ENCODE measurements at places on chromosomes 13 and 19.

DNA sequence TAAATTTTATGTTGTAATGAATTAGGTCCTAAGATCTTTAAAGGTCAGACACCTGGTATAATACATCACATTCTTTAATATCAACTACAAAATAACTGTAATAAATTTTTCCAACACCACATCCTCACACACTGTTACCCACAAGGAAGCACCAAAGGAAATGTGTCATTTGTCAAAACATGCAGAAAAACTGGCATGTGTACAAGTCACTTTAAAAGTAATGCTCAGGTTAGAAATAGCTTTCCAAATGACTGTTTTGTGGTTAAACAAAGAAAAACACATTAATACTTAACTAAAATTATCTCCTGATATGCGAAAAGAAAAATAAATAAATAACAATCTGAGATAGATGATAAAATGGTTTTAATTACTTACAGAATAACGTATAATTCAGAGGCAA, 74.7 kb downstream of the MZT1 start:
- DNase-seq = no peak

GRCh38 chr19:5926641-5927440, 12.8 kb downstream of the CAPS start:
- DNase-seq = peak; percentile 77

DNA sequence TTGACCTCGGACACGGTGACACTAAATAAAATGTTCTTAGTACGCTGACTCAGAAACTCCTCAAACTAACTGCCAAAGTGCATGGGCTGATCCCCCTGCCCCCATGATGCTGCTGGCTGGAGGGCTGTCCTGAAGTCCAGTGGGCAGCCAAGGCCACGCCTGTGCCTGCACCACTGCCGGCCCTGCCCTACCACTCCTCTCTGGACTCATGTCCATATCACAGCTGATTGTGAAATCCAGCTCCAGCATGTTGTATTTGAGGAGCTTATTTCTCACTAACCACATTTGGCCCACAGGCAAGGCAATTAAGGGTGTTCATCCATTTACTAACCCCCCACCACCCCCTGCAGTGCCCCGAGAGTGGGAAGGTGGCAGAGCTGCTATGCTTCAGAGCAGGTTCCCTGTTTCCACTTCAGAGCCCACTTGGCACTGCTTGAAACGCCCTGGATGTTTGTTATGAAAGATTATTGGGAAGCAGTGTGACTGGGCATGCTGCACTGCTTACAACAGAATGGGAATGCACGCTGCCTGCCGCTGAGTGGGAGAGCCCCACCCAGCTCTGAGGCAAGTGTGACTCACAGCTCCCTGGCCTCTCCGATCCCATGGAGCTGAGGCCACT, 114.0 kb downstream of the UQCRFS1 start:
- no peak for DNase-seq

DNA sequence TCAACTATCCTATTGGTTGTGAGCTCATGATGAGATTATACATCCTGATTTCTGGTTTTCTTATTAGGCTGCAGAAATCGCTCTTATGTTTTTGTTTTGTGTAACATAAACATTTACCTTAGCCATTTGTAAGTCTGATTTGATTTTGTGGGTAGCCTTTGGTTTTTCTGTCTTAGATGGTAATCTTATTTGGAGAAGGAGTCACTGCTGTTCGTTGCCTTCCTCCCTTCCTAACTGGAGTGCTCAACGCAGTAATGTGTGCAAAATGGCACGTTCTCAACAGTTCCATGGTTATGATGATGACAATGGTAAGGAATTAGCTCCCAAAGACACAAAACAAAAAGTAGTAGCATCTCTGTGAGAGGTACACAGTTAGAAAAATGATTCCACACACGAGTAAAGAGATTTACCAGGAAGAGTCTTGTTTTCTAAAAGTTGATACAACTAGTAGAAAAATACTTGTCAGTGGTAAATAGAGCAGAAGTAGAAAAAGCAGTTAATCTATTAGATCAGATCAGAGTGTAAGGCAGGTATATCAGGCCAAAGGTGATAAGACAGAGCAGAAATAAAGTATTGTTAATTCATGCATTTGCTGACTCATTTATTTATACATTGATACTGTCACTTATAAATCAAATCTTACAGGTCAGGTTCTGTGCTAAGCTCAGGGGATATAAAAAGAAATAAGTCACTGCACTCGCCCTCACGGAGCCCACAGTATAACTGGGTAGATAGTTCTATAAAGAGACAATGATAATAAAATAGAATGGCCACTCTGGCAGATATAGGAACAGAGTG, 270.0 kb downstream of the NALCN start:
- DNase-seq = no peak

DNA sequence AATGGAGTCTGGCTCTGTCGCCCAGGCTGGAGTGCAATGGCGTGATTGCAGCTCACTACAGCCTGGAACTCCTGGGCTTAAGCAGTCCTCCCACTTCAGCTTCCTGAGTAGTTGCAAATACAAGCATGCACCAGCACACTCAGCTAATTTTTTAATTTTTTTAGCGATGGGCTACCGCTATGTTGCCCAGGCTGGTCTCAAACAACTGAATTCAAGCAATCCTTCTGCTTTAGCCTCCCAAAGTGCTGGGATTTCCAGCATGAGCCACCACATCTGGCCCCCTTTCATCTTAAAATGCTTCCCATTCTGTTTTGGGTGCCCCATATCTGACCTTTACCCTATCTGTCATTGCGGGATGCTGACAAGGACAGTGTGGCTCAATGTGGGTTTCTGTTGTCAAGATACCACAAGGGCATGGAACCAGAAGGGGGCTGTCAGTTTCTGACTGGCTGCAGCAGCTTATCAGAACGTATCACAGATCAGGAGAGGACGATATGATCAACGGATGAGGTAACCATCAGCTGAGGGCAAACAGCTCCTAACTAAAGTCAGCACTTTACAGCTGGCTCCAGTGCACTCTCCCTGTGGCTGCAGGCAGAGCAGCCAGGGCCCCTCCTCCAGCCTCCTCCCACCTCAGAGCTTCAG, 32.4 kb downstream of the GPR42 start:
- DNase-seq = no peak

- DNase-seq = no peak
Measured at GRCh38 chr13:80055847-80056246, 285.1 kb downstream of the SPRY2 start.

- peak; percentile 96 for DNase-seq
Measured at GRCh38 chr19:8526345-8527091, 12.6 kb upstream of the ZNF414 start.

DNA sequence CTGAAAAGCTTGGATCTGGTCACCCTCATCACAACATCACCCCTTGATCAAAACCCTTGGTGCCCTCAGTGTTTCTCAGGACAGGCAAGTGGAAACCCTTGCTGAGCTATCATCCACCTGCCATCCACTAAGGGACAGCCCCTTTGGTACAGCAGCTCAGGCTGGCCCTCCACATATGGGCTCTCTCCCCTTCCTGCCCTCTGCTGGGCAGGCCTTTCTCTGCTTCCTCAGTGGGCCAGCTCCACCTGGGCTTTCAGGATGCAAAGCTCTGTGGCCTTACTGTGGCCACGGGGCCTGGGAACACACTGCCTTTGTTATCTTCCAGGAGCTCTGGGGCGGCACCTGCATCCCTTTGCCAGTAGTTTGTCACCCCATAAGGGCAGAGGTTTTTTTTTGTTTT, 4.9 kb downstream of the SUGP1 start:
- DNase-seq = no peak

GRCh38 chr13:58850161-58850560, 1218.6 kb downstream of the PCDH17 start:
- no peak for DNase-seq

- no peak for DNase-seq
Measured at GRCh38 chr19:13838435-13839129, 38.4 kb upstream of the NANOS3 start.

DNA sequence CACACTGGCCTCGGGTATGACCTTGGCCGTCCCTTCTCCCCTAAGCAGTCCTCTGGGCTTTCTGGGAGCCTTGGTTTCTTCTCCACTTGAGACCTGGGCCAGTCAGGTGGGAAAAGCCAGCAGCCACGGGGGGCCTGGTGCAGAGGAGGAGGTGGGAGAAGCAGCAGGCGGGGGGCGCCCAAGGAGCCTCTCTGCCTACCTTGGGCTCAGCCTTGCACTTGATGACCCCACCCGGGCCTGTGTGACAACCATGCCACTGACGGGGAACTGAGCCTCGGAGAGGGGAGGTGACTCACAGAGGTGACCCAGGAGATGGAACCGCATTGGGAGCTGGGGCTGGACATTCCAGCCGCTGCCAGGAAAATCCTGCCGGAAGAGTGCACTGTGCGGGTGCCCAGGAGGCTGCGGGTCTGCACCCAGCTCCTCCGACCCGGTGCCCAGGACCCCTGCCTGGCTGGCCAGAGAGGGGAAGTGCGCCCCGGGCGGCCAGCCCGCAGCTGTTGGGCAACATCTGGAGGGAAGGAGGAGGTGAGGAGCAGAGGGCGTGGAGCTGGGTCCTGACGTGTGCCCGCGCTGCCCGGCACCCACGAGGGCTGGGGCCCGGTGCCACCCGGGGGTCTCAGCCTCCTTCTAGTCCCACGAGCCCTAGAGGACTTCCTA, 23.4 kb upstream of the SLC7A10 start:
- no peak for DNase-seq

DNA sequence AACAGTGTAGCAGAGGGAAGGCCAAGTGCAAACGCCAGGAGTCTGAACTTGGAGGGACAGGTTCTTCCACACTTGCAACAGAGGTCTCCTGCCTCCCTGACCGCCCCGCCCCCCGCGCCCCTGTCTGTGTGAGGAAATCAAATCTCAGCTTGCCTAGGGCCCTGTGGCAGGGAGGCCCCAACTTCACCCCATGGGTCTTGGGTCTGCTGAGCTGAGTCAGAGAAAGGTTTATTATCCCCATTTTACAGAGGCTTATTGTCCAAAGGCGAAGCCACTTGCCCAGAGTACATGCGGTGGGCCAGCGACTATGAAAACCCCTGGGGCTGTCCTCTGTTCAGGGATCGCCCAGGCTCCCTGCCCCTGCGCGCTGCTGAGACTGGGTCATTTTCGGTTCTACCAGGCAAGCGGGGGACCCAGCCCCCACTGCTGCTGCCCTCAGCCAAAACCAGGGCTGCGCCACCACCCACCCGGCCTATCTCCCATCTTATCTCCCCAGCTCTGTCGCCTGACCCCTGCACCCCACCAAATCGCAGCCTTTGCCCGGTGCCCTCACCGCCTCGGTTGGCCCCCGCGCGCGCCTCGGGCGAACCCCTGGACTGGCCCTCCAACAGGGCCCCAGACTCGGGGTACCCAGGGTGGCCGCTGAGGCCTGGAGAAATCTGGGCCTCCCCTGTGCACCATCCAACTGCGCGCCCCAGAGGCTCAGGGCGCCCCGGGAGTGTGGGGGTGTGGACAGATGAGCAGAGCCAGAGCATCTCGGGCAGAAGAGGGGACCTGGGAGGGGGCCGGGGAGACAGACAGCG, 850 bp upstream of the CERS4 start:
- no peak for DNase-seq

GRCh38 chr19:6065685-6066374, 44.5 kb downstream of the RFX2 start:
- DNase-seq = peak; percentile 71

DNA sequence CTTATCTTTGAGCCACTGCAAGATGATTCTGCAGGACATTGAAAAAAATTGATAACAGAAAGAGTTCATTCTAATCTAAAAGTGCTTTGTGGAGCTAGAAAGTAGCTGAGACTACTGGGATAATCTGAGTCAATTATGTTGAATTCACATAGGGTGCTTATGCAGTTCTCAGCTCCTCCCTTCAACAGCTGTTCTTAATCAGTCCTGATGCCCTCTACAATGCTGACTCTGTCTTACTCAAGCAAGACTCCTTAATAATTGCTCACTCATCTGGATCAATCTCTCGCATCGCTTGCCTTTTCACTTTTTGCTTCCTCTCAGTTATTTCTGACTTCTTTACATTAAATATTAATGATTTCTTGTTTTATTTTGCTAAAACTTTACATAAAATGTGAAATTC, 182.1 kb downstream of the PCDH17 start:
- no peak for DNase-seq

DNA sequence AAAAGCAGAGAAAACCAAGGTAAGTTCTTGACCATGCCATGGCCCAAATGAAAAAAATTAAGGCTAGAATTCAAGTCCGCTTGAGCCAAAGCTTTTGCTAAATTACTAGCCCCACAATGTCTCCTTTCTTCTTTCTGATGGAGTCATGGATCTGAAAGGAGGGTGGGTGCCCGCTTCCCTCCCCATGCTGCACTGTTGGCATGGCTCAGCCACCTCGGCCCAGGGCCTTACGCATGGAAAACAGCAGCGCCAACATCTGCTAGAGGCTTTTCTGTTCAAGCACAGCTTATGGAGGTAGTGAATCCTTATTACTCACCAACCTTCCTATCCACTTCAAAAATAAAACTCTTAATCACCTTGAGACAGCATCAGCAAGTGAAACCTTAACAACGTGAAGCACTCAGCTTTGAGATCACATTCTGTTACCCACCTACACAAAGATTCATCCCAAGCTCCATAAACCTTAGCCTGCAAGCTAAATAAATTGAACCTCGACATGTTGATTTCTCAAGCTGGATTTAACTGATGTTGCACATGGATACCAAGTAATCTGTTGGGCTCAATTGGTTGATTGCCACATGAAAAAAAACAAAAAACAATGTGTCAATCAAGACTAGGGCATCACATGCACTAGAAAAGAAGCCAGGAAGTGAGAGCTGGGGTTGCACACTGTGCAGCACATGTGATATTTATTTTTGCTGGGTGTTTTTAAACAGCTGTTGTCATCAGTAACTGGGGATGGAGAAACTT, 43.4 kb downstream of the TPT1 start:
- no peak for DNase-seq

- DNase-seq = no peak
Measured at GRCh38 chr19:16737911-16738310, 18.3 kb downstream of the NWD1 start.

DNA sequence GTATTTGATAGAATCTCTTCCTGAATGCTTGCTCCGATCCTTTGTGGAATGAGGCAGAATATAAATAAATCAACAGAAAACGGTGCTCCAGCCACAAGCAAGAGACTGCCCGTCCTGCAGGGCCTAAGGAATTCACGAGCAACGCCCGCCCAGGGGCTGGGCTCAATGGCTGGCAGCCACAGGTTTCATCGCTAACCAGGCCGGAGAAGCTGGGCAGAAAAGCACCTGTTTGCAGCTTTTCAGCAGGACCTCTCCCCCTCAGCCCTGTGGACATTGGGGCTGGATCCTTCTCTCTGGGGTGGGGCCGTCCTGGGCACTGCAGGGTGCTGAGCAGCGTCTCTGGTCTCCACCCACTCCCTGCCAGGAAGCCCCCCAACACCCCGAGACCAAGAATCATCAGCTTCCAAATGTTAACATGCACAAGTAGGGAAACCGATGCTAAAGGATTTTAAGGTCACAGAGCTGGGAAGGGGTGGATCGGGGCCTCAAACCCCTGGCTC, 102.5 kb downstream of the GADD45B start:
- peak; percentile 67 for DNase-seq

GRCh38 chr19:55640577-55641425, at the start of gene ZNF580:
Gene ZNF580, plus strand, starts transcription at chr19:55641002. Its CDS starts 1,507 bp downstream, at chr19:55642509.
- peak; percentile 90 for DNase-seq

DNA sequence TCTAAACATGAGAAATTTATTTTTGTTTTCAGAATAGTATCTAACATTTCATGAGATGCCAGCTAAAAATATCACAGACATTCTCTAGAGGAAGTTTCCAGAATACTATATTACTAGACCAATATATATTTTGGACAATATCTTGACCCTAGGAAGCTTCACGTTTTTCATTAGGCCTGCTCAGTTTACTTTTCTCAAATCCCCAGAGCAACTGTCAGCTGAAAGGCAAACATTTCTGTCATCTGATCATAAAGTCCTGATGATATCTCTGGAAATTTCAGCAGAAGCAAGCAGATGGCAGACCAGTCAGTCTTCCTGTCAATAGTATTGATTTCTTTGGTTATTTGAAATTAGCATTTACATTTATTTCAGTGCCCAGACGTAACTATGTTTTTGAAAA, 4.0 kb downstream of the POSTN start:
- no peak for DNase-seq

- no peak for DNase-seq
Measured at GRCh38 chr19:29495901-29496441, 29.8 kb upstream of the VSTM2B start.

Data from right forelimb (tissue), 1 donor.